ENCODE measurements at places on chromosomes 13 and 19.

DNA sequence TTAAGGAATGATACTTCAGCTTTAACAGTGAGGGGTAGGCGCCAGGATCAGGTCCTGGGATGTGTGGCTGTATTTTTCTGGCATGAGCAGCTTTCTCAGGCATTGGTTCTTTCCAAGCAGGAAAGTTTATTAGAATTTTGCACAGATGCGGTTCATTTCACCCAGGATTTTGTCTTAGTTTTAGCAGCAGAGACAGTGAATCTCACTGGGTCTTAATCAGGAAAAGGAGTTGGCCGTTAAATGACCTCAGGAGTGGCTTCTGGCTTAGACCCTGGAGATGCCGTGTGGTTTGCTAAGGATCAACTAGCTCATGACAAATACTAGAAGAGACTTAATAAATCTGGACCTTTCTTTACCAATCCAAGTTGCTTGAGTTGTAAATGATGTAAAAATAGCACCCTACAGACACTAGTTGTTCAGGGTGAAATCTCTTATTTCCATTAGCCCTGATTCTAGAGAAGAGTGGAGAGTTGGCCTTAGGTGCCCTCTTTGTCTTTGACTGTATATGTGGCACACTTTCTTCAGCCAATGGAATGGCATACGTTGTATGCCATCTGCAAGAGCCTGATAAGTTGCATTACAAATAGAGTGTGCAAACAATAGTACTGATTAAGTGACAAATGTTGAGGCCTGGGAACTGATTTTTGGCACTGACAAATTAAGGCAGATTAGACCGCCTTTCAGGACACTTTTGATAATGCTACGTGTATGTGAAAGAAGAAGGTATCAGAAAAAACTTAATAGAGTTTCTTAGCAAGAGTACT, 34.0 kb downstream of the LRCH1 start:
- peak; percentile 45 for DNase-seq

GRCh38 chr19:38115271-38115802, 108.7 kb downstream of the DPF1 start:
- no peak for DNase-seq

GRCh38 chr19:41871573-41872383, 5.3 kb upstream of the CD79A start:
- DNase-seq = no peak

DNA sequence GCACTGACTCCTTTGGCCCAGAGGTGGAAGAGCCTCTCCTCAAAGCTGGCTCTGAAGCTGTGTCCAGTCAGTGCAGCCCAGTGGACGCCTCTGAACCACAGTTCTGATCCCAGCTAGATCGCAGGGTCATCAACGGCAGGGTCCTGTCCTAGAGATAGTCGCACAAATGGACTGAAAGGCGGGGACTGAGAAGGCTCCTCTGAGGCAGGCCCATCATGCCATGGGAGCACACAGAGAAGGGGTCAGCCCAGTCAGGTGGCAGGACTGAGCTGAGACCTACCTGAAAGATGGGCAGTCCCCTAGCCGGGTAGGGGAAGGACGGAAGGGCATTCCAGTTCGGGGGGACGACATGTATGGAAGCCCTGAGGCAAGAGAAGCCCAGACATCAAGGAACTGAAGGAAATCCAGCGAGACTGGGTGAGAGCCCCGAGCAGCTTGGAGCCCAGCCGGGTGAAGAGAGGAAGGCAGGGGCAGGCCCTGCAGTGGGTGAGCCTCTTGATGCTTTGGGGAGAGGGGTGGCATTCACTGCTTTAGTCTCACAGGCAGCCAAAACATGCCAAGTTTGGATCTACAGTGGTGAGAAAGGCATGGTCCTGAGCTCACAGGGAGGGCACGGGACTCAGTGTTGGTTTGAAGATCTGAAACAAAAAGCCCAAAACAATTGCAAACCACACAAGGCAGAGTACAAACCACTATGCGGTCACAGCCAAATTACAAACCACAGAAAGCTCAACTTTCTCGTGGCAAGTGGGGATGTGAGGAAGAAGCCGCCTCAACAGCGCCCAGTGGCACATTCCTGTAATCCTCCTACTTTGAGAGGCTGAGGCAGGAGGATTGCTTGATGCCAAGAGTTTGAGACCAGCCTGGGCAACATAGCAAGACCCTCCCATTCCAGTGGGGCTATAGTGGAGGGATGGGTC, 10.0 kb downstream of the CALM3 start:
- peak; percentile 32 for DNase-seq

GRCh38 chr13:24717217-24717616, 37.0 kb downstream of the ATP12A start:
- no peak for DNase-seq

- DNase-seq = no peak
Measured at GRCh38 chr13:29046588-29046987, 226.4 kb downstream of the MTUS2 start.

- peak; percentile 31 for DNase-seq
Measured at GRCh38 chr19:34308381-34309367, 54.3 kb downstream of the GARRE1 start.

GRCh38 chr19:7294558-7295212, 471 bp upstream of the INSR start:
- DNase-seq = peak; percentile 49

DNA sequence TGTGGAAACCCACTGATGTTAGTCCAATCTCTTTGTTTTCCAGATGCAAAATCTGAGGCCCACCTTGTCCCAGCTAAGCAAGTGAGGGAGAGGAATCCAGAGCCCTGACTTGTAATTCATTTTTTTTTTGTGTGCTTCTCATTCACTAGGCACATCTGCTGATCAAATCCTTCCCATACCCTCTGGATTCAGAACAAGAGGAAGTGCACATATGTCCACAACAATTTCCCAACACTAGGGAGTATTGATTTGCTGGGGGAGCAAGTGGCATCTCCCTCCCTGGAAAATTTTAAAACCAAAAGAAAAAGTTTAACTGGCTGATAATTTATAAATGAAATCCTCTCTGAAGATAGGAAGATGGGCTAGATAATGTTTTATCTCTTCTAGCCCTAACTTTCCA, 94.6 kb upstream of the RFC3 start:
- no peak for DNase-seq

DNA sequence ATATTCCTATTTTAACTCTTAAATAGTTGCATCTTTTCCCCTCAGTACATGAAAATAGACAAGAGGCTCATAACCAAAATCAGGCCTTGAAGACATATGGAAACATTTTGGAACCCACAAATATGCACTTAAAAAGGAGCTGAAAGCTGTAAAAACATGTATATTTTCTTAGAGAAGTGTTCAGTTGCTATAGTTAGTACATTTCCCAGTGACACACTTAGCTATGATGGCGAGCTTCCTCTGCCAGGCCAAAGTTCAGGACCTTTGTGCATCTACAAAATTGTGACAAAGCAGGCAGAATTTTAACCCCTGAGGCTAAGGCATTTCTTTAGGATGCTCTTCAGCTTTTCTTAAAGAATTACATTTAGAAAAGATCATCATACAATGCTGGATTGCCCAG, 54.5 kb downstream of the RCBTB2 start:
- peak; percentile 65 for DNase-seq

DNA sequence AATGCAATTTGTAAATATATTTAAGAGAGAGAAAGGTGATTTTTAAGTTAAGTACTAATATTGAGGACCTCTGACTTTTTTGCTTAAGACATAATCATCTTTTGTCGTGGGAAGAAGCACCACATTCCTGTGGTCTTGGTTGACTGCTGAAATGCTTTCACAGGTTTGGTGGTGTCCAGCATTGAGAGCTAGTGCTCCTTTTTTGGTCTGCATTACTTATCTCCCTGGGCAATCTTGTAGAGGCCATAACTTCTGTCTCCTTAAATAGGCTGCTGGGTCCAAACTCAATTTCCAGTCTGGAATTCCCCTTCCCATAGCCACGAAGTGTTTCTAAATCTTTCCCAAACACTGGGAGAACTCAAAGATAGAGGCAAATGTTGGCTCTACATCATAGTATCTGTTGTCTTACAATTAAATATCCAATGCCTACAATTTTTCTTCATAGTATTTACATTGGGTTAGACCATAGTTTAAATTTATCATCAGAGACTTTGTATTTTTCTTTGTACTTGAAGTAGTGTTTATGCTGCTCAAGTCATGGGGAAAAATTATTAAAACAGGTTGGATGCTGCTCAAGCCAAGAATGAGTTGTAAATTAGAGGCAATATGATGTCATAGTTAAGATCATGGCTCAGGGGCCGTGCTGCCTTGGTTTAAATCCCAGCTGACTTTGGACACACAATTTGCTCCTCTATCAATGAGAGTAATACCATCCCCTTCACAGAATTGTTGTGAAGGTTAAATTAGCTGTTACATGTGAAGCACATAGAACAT, 105.6 kb downstream of the POSTN start:
- peak; percentile 94 for DNase-seq

GRCh38 chr19:14015524-14016035, 9.5 kb upstream of the RFX1 start:
- DNase-seq = no peak

DNA sequence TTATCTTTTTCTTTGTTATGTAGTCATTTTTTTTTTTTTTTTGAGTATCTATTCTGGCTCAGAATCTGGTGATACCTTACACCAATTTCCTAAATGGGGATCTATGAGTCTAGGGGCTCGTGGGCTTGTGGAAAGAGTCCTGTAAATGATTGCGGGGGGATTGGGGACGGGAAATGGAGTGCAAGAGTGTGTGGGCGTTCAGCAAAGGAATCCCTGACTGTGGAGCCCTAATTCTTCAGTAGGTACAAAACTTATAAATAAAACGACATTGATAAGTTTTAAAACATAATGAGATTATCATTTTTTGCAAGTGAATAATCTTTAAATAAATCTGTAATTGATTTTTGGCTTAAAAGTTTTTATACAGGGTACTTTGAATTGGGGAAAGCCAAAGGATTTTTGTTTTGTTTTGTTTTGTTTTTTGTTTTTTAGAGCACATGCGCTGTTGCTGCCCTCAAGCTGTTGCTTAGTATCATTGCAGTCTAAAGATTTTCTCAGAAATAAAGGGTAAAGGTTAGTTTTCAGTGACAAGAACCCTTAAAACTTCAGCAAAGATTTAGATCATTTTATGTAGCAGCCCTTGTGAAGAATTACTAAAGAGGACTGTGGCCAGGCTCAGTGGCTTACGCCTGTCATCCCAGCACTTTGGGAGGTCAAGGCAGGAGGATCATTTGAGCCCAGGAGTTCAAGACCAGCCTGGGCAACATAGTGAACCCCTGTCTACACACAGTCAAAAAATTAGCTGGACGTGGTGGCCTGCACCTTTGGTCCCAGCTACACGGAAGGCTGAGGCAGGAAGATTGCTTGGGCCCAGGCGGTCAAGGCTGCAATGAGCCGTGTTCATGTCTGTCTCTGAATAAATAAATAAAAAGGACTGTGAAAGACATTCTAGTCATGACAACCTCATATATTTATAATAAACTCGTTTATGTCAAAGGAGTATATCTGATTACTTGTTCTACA, 1.7 kb downstream of the ERCC5 start:
- DNase-seq = peak; percentile 29

- DNase-seq = no peak
Measured at GRCh38 chr19:4556597-4557127, 2.8 kb downstream of the SEMA6B start.

DNA sequence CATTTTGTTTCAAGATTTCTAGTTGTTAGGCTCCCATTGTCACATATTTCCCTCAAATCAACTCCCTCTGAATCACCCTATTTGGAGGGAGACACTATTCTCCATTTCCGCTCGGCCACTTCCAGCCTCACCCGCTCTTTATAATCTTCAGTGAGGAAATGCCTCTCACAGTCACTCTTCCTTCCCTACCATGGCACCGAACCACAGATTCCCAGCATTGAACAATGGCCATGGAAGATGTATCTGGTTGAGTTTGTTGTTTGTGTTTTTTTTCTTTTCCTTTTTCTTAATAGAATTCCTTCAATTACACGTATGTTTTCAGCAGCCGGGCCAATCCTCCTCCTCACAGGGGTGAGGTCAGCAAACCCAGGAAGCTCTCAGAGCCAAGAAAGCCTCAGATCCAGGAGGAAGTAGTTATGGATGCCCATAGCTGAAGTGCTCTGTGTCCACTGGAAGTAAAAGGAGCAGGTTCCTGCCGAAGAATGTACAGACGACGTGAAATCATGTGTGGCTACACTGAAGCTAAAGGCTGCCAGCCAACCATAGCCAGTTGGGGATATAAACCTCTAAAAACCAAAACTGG, 472.1 kb downstream of the FOXO1 start:
- DNase-seq = no peak

DNA sequence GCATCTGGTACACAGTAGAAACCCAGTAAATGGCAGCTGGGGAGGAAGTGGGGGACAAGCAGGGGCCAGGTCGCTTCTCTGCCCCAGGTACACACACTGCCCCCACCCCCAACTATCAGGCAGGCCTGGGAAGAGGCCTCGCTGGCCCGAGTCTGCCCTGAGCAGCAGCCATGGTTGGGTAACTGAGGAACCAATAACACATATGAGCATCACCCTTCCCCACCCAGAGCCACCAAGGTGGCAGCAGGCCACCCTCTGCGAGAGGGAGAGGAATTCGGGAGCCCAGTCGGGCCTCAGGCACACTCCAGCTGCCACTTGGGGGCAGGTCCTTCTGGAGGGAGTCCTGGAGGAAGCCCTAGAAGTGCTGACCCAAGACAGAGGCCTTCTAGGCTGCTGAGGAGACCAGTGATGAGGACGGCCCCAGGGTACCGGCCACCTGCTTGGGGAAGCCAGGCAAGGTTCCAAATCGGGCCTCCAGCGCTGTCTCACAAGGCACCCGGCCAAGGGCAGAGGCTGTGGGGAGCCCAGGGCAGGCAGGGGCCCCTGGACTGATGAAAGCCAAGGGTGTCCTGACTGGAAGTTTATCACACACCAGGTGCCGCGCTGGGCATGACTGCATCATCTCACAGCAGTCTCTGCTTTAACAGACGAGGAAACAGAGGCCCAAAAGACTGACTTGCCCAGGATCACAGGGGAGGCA, 14.0 kb upstream of the KPTN start:
- no peak for DNase-seq

- DNase-seq = peak; percentile 43
Measured at GRCh38 chr19:42081584-42082203, 5.7 kb downstream of the ZNF574 start.

GRCh38 chr19:28169168-28169887, 1043.6 kb downstream of the UQCRFS1 start:
- DNase-seq = no peak

- DNase-seq = no peak
Measured at GRCh38 chr13:29677627-29678026, 82.1 kb upstream of the SLC7A1 start.

DNA sequence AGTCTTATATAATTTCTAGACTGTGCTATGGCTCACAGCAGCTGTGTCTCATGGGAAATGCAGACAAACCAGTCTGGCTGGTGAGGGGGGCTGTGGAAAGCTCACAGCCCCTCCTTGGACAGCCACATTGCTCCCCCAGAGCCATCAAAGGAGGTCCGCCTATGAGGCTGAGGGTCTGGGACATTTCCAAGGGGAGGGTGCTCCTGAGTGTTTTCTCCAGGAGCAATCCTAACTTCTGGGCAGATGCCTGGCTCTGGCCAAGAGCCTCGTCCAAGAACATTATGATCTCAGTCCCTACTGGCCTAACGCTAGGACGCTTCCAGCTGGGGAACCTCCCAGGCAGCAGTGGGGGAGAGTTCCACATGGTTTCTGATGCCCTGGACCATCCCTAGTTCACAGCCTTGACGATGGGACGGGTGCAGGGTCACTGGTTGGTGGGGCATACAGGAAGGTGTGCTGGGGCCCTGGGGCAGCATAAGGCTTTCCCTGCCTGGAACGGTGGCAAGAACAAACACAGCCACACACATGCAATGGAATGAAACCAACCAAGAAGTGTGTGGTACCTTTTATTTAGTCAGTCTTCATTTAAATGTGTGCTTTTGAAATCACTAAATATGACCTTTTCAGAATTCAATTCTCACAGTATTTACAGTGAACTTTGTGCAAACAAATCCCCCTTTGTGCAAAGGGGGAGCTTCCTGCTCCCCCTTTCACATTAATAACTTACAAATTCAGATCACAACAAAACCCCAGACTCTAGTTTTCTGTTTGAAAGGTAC, 60.6 kb downstream of the CDADC1 start:
- DNase-seq = peak; percentile 28
